ENCODE measurements at places on chromosomes 5 and 9.

DNA sequence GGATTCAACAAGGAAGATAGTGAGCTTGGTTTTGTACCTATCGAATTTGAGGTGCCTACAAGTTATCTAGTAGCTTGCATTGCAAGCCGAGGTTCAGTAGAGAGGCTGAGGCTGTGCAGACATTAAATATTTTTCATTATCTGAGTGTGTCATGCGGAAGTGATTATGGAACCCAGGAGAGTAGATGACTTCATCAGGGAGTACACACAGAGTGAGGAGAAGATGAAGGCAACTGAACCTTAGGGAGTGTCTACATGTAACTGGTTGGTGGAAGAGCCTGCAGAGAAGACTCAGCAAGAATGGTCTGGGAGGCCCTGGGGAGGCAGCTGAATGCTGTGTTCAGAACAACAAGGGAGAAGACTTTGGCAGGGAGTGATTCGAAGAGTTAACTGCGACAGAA lies 393.9 kb downstream of the ARHGEF28 start:
- no peak for DNase-seq

- no peak for DNase-seq
Measured at GRCh38 chr5:16521521-16522483, 56.2 kb upstream of the ZNF622 start.

DNA sequence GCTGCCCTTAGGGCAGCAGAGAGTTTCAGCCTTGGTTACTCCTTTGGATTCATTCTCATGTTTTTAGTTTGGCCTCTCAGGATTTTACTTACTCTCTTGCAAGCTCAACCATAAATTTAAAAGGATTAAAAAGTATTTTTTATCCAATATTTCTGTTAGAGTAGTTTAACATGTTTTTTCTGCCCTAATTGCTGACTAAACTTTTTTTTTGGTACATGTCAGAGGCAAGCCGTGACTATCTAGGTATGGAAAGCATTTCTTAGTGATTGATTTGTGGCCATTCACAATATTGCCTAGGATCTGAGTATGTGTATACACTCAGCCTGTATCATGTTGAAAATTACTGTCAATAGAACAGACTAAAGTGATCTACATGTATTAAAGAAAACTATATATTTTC lies 92.1 kb downstream of the MELK start:
- DNase-seq: no peak

- DNase-seq: no peak
Measured at GRCh38 chr9:4926239-4926638, 58.8 kb upstream of the JAK2 start.

GRCh38 chr5:167725264-167725663 lies 566.2 kb upstream of the WWC1 start:
- no peak for DNase-seq

DNA sequence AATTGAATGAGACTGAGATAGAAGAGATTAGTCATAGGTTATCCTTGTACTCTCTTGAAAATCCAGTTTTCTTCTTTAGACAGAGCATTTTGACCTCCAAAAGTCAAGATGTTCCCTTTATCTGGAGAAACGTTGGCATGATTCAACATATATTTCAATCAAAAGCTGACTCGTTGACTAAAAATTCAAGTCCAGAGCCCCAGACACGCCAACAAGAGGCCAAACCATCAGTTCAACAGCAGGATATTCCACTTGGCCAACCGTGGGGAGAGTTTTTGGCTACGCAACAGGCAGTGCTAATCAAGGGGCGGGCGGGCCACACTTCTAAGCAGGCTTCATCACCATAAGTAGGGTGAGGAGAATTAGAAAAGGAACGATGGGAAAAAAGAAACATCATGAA lies 119.1 kb downstream of the SLIT3 start:
- no peak for DNase-seq

DNA sequence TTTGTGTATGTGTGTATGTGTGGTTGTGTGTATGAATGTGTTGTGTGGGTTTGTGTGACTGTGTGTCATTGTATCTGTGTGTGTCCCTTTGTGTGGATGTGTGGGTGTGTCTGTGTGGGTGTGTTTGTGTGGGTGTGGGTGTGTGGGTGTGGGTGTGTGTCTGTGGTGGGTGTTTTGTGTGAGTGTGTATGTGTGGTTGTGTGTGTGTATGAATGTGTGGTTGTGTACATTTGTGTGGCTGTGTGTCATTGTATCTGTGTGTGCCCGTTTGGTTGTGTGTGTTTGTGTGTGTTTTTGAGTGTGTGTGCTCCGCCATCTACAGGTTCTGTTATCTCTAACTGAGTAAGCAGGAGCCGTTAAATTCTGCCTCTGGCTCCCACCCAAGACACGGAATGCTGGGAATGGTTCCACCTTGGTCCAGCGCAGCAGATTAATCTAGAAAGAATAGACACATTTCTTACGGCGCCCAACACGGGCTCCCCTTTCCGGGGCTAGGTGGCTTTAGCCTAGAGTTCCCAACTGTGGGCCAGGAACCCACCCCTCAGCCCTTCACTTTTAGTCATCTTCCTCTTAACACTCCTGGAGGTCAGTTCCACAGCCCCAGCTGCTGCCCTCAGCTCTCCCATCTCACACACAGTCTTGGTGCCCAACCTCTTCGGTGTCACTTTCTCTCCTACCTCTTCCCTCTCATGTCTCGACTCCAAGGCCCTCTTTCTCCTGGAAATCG lies 197.1 kb downstream of the TTLL11 start:
- no peak for DNase-seq

GRCh38 chr5:9782826-9783560 lies 152.8 kb upstream of the TAS2R1 start:
- no peak for DNase-seq

- no peak for DNase-seq
Measured at GRCh38 chr5:14659821-14660607, 4.5 kb upstream of the OTULIN start.

DNA sequence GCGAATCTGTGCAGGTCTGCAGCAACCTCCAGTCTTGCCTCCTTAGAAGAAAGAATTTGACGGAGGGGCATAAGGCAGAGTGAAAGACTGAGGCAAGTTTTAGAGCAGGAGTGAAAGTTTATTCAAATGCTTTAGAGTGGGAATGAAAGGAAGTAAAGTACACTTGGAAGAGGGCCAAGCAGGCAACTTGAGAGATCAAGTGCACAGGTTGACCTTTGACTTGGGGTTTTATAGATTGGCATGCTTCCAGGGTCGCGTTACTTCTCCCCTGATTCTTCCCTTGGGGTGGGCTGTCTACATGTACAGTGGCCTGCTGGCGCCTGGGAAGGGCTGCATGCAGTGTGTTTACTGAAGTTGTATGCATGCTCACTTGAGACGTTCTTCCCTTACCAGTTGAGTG lies 127.2 kb upstream of the FER start:
- no peak for DNase-seq

- no peak for DNase-seq
Measured at GRCh38 chr9:93505541-93506132, 52.3 kb upstream of the FAM120AOS start.

- DNase-seq: no peak
Measured at GRCh38 chr5:32298059-32298415, 14.7 kb downstream of the MTMR12 start.

GRCh38 chr9:132935026-132935425 lies 9.4 kb downstream of the TSC1 start:
- DNase-seq: no peak

DNA sequence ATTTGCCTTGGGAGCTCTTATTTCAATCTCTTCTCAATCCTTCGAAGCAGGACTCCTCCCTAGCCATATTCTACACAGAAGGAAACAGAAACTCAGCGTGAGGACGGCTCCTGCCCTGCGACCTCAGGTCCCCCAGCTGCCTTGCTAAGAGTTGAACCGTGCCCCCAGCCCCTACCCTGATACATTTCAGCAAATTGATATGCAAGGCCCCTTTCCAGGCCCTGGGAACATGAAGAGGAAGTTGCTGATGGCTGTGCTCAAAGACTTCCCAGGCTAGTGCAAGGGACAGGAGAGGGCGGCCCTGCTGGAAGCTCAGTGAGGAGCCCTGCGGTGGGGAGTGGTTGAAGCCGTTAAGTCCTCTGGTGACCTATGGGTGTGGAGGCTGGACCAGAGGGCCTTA lies 41.5 kb downstream of the BOD1 start:
- no peak for DNase-seq

DNA sequence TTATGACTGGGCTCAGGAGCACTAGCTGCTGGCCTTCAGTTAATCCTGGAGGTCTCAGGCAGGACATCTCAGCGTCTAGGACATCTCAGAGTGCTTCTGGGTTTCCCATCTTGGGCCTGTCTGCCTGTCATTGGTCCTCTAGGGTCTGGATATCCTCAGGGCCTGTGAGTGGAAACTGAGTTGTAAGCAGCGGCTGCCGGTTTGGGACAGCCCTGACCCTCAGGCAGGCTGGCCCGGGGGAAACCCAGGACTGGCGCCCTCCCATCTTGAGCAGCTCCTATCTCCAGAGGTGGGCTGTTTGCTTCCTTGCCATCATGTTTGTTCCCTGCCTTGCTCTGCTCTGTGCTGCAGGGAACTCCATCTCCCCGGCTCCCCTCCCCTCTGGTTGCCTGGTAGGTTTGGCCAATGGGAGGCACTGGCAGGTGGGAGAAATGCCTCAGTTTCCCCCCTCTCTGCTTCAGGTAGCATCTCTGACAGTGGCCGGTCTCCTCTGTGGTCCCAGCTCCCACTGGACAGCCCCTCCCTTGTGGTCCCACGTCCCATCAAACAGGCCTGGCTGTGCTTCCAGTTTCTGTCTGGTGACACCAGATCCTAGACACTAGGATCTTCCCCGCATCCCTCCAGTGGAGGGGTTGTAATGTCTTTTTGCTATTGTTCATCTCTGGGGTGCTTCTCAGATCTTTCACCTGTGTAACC lies 57.4 kb downstream of the ARHGEF37 start:
- DNase-seq: no peak

- no peak for DNase-seq
Measured at GRCh38 chr5:157989296-157989695, 130.4 kb upstream of the CLINT1 start.

DNA sequence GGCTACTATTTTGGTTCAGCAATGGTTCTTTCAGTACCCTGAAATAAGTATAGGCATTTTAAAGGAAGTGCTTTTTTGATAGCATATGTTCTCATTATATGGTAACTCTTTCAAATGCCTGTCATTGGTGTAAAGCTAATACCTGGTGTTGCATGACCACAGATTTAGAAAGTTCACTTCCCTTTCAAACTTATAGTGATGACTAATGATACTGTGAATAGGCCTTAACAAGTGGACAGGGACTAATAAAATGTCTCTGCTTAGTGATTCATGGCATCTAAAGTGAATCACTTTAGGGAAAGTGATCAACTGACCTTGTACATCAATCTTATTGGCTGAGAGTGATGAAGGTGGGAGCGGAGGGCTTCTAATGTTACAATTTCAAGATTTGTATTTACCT lies 21.6 kb downstream of the MRPL22 start:
- no peak for DNase-seq

DNA sequence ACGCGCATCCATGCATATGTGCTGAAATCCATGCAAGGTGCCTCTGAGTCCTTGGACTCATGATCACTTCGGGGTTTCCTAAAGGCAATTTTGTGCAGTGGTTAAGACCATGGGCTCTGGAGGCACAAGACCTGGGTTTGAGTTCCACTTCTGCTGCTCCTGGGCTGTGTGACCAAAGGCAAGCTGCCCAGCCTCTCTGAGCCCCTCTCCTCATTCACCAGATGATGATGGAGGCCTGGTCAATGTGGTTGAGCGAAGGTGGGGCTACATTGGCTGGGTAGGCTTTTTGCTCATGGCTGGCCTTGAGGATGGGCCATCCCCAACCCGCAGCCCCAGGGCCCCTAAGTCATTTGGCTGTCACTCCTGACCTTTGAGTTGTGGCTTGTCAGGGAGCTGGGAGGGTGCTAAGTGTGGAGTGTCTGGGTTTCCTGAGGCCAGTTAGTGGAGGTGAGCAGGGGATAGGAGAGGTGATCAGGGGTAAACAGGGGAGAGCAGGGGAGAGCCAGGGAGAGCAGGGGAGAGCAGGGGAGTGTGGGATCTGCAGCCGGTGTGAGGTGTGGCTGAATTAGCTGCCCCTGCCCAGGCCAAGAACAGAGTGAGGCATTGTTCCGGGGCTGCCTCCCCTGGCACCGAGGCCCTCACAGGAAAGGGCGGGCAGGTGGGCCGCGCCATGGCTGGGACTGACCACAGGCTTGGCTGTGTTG lies 64.6 kb upstream of the SYNPO start:
- DNase-seq: no peak

GRCh38 chr5:19739671-19740070 lies 248.3 kb downstream of the CDH18 start:
- no peak for DNase-seq

DNA sequence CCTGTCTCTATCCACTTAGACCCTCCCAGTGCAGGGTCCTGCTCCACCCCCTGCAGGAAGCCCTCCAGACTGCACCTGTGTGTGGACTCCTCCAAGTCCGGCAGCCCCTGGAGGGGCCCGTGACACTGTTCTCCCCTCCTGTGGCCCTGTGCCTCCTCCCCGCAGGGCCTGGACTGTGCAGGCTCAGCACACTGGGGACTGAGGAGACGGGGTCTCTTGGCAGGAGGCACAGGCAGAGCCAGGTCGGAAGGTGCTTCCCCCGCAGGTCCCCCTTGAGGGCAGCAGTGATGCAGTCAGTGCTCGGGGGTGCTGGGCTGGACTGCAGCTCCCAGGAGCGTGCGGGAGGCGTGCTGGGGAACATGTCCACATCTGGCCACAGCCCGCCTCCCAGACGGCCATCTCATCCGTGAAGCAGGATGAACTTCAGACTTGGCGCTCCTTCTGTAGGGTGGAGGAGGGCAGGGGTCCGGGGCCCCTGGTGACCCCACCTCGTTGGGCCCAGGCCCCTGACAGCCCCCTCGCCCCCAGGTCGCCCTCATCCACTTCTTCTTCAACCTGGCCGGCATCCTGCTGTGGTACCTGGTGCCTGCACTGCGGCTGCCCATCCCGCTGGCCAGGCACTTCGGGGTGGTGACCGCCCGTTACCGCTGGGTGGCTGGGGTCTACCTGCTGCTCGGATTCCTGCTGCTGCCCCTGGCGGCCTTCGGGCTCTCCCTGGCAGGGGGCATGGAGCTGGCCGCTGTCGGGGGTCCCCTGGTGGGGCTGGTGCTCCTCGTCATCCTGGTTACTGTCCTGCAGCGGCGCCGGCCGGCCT lies 4.9 kb downstream of the SLC34A3 start:
- DNase-seq: no peak

- no peak for DNase-seq
Measured at GRCh38 chr9:130233587-130233945, 32.0 kb upstream of the HMCN2 start.

DNA sequence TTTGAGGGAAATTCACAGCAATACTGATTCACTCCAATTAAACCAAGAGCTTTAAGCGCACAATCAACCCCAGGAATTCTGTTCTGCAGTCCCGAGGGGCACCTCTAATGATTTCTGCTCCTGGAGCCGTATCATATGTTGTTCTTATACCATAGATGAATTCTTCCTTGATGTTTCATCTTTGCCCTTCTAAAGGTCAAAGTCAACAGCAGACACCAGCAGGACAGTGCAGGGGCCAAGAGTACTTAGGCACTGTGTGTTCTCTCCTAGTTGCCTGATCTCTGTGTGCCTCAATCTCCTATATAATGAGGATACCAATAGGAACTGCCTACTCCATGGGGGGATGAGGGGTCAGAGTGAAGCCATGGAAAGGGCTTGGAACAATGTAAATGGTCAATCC lies 16.5 kb downstream of the EPB41L4B start:
- no peak for DNase-seq
